ENCODE measurements at places on chromosomes 13 and 19.

- DNase-seq: no peak
These were observed 35.5 kb upstream of the TMEM255B start for GRCh38 chr13:113723410-113724015.

- DNase-seq: no peak
These were observed 288.0 kb upstream of the TMTC4 start for GRCh38 chr13:100962585-100962984.

DNA sequence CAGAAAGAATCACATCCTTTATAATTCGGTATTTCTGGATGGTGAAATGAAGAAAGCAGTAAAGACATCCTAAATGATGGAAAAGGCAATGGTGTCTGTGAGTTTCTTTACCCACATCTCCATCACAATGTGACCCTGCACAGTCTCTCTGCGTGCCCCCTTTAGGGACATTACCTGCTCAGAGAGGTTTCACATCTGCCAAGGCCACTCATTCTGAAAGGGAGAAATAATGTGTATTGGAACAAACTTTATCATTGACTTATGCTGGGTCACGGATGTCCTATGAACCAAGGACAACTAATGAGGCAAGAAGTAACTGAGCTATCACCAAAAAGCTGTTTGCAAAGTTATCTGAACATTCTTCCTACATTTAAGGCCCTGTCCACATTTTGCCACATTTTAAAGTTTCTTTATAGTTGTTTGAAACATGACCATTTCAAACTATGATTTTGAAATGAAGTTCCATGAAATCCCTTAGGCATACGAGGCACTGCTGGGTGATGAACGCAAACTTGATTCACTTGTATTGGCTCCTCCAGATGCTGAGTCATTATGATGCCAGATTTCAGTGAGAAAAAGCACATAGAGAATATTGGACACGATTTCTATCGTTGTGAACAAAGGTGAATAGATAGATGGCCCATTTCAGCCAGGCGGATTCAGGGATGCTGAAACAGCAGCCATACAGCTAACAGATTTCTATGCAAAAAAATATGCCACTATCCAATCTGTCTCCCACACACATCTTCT lies 63.5 kb upstream of the HMGB1 start:
- DNase-seq: no peak

GRCh38 chr19:2035590-2035991 lies 15.5 kb downstream of the MKNK2 start:
- no peak for DNase-seq

DNA sequence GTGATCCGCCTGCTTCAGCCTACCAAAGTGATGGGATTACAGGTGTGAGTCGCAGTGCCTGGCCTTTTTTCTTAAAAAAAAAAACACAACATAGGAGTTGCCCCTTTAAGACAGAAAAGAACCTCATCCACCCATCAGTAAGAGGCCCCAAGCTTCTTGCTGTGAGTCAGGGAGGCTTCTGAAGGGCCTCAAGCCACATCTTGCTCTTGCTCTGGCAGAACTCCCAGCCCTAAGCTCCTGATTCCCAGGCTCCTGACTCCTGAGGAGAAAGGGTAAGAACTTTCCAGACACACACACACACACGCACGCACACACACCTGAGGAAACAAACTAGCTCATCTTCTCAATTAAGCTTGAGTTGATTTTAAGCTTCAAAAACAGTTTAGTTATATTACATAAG lies 6.9 kb downstream of the ETFB start:
- no peak for DNase-seq

DNA sequence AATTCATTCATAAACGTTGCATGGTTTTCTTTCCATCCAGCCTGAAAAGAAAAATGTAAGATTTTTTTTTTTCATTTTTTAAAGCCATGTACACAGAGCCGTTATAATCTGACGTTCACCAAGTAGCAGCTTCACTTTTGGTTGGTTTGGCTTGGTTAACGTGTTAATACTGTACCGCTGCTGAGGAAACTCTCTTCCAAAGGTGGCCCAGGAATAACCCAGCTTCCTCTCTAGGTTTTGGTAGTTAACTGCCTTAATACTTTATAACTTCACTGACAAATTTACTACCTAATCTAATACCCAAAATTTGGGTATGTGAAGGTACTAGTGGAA lies 1.7 kb downstream of the INTS6 start:
- no peak for DNase-seq

DNA sequence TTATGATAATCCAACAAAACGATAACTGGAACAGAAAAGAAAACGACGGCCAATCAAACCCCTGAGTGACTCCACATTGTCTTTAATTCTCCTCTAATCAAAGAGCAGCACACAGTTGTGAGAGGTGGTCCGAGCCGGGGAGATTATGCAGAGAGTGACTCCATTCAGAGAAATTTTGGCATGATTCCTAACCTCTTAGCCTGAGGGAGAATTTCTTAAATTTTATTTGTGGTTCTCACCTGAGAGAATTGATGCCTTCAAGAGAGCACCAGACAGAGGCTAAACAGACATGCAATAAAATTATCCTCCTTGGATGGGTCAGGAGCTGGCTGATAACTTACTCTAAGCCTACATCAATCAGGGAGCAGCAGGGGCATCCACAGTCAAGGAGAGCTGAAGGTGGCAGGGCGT lies 310.0 kb upstream of the KLF12 start:
- no peak for DNase-seq

- DNase-seq: no peak
These were observed 502 bp downstream of the VRK3 start for GRCh38 chr19:50024719-50025021.
